GM19239 (cell line): ENCODE measurements at places on chromosomes 12 and 14.
A peak's percentile ranks its signal among the peaks of the same experiment; 100 is the strongest.

- DNase-seq = no peak
Measured at GRCh38 chr14:74563586-74564159, 48.4 kb downstream of the LTBP2 start.

GRCh38 chr14:21913759-21914158, 240.1 kb upstream of the OR4E1 start:
- peak; percentile 15 for DNase-seq

DNA sequence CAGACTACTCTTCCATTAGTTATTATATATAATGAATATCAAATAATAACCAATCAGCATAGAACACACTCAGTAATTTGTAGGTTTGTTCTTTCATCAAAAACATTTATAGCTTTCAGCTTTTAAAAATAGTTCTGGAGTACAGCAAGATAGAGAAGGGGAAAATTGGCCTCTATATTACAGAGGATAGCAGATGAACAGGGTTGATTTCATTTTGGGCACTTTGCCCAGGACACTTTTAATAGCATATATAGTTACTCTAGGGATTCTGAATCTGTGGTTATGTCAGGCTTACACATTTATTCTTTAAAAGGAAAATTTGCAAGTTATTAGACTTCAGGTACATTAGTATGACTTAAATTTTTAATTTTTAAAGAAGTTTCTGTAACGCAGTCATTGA, 52.6 kb downstream of the IFT81 start:
- no peak for DNase-seq

GRCh38 chr14:51561141-51561540, 90.6 kb upstream of the FRMD6 start:
- DNase-seq = no peak

DNA sequence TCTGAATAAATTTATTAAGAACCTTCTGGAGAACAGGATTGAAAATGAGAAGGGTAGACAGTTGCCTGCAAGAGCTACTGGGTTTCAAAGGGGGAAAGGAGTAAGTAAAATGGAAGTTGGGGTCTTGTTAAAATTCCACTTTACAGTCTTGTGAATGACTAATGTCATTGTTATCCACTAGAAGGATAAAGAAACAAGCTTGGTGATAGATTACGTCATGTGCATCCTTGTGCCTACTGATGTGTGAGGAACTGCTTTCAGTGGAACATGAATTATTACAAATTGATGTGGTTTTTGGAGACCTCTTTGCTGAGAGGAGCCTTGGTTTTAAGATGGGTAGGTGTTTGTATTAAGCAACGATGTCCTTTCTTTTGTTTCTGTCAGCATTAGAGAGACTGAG, 272.5 kb upstream of the PRICKLE1 start:
- no peak for DNase-seq

DNA sequence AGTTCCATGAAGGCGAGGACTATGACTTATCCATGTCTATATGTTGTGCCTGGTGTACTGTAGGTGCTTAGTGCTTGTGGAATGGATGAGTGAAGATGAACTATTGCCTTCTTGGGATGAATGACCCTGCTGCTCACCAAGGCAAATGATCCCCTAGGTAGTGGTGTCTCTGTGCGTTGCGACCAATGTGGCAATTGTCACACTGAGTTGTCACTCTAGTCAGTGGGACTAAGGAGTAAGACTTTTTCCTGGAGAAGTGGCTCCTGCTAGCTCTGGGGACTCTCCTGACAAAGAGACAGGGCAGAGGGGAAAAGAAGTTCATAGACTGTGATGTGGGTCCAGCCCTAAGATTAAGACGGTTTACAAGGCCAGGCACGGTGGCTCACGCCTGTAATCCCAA, 3.4 kb upstream of the ACVR1B start:
- DNase-seq = no peak

GRCh38 chr14:68274725-68275124, 455.1 kb downstream of the RAD51B start:
- no peak for DNase-seq

DNA sequence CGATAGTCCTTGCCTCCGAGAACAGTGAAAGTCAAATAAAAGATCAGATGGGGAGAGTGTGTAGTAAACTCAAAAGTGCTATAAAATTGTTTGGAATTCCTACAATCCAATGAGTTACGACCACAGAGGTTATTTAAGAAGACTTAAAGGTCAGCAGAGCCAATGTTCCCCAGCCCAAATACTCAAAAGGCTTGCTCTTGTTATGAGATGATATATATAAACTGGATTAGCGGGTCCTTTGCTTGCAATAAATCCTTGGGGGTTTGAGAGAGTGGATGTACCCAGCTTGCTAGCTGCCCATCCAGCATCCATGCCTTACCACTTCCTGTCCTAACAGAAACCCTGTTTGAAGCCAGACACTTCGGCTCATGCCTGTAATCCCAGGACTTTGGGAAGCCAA, 29.0 kb upstream of the MED13L start:
- DNase-seq = no peak

- DNase-seq = no peak
Measured at GRCh38 chr12:10235761-10236631, 23.3 kb downstream of the GABARAPL1 start.

DNA sequence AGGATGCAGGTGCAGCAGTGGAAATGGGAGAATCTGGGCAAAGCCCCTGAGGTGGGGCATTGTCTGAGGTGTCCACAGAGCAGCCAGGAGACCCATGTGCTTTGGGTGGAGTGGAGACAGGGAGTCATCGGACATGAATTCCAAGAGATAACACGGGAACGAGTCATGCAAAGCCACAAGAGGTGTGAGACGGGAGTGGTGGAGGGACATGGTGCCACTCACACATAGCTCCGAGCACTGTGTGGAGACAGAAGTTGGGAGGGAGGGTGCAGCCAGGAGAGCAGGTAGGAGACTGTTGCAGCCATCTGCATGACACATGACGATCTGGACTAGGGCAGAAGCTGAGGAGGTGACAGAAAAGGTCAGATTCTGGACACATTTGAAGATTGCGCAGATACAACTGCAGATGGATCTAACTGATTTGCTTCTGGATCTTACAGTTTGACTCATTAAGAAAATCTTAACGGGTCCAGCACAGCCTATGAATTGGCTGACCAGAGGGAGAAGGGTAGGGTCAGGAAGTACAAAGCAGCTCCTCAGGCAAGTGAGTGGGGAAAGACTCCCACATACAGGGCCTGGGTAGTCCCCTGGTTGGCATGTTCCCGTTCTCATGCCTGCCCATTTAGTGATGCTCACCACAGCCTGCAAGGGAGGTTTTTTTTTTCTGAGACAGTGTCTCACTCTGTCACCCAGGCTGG, 379.8 kb downstream of the FUT8 start:
- no peak for DNase-seq

- no peak for DNase-seq
Measured at GRCh38 chr14:24236689-24237462, 4.1 kb downstream of the GMPR2 start.

GRCh38 chr14:58919217-58919616, 269.2 kb upstream of the DAAM1 start:
- DNase-seq = no peak

DNA sequence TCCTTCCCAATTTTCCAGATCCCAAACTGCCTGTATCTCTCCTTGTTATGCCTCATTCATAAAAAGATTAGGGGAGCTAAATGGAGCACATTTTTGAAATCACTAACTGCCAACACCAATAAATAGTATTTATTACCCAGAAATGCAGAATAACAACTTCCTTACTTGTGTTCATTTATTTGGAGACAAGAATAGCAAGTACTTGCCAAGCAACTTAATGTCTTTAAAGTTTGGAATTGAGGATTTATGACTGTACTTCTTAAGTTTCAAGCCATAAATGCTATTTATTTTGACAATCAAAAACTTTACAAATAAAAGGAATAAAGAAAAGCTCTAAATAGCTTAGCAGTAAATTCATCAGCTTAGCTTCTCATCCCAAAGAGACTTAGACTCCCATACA, 626.1 kb upstream of the NOVA1 start:
- no peak for DNase-seq

DNA sequence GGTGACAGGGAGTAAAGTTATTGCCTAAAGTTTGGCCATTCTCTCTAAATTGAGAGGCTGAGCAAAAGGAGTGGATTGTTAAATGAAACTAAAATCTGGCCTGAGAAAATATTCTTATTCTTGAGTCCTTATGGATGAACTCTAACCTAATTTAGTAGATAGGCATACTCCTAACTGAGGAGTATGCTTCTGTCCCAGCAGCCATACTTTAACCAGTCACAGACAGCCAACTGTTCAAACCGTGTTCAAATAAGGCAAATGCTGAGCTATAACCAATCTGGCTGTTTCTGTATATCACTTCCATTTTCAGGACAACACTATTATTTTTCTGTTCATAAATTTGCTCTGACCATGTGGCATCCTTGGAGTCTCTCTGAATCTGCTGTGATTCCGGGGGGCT, 75.9 kb upstream of the RERGL start:
- DNase-seq = no peak

- DNase-seq = no peak
Measured at GRCh38 chr12:42473561-42473960, 116.0 kb downstream of the PRICKLE1 start.

DNA sequence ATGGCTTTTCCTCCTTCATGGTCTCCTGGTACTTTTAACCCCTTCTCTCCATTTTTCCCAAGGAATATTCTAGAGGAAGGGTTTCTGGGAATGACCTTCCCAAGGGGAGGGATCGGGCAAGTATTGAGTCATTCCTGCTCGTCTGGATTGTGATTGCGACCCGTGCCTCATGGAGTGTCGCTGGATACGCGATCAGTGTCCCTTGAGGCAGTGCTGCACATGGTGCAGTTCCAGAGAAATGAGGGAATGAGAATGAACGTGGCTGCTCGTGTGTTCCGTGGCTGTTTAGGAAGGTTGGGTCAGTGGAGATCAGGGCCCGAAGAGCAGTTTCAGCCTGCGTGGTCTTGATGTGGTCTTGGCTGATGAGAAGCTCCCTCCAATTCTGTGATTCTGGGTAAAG, 234.4 kb downstream of the CACNA1C start:
- DNase-seq = no peak

DNA sequence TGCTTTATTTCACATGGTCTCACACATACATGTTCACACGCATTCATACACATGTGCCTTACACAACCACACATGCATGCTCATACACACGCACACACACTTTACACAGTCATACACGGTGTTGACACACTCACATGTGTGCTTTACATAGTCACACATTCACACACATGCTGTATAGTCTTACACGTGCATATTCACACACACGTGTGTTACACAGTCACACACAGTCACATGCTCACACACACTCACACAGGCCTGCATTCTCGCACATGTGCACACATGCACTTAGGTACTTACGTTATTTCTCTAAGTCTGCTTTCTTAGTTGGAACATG, 18.0 kb upstream of the PLEKHG3 start:
- no peak for DNase-seq

DNA sequence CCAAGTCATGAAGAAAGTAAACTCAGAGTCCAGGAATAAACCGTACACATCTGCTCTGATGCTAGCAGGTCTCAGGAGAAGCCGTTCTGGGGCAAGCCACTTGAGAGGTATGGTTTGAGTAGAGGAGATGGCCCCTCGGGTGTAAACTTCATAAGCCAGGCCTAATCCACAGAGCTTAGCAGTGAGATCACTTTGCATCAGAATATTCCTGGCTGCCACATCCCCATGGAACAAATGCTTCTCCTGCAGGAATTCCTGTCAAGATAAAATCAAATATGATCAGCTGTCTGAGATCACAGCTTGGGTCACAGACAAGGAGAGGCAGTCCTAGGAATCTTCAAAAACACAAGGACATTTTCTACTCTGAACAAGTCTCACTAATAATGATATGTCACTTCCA, 11.2 kb upstream of the MAGOHB start:
- DNase-seq = no peak

DNA sequence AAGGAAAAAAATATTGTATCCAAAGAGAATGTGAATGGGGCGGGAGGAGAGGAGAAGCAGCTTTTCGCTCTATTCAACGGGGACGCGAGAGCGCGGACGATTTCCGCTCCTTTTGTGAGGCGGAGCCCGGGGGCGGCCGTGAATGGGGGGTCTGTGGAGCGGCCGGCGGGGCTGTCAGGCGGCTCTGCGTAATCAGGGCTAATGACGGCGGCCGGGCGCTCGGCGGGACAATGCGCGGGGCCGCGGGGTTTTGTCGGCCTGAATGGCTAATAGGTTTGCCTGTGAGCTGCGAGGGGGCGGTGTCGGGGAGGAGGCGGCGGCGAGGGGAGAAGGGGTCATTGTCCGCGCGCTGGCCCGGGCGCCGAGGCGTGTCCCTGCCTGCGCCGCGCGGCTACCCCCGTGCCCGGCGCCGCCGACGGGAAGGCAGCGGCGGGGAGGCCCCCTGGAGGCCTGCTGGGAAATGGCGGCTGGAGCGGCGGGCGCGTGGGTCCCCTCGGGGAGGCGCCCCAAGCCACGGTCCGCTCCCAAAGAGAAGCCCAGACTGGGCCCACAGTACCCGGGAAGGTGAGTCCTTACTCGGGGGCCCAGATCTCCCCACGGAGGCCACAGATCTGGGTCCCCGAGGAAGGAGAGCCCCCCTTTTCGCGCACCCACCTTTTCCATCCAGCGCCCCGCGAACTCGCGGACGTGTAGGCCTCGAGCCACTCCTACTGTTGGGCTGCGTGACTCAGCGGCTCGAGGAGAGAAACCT, 6.0 kb downstream of the SIX6 start:
- no peak for DNase-seq

DNA sequence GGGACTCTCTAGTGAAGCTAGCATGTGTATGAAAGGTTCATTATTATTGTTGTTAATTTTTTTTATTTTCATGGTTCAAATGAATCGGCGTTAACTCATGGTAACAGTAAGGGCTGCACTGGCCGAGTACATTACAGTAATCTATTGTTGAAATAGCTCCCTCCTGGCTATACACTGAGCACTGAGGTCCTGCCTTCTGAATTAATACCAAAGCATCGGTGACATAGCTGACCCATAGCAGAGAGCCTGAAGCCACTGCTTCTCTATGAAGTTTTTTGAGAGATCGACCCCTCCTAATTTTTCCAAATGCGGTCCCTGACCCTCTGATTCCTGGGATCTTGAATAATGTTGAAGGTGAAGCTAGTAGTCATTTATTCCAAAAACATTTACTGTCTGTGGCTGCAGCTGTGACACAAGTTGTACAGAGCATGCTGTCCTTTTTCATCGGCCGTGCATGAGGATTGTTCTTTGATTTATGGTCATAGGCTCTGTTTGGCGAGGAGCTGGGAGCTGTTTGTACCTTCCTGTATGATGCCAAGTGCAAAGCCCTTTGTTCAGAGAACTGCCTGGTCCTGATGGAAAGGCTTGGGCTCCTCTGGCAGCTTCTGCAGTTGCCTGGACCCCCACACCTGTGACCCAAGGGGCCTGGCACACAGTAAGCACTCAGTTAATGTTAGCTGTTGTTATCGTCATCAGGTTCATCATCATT, 486.5 kb downstream of the EGLN3 start:
- no peak for DNase-seq
